ENCODE measurements at places on chromosomes 13 and 19.

DNA sequence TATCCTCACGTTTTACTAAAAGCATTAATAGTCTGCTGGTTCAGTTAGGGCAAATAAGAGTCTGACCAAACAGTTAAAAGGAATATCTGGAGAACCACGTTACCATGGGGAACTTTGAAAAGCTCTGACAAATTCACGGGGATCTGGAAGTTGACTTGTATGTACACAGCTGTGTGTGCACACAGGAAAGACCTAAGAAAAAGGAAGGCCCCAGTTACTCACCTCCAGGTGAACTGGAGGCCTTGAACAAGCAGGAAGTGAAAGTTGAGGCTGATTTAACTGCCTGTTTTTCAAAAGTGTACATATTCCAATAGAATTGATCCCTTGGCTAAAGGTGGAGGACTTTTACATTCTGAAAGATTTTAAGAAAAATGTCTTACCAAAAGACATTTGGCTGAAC lies 1891.6 kb upstream of the PCDH20 start:
- no peak for DNase-seq

DNA sequence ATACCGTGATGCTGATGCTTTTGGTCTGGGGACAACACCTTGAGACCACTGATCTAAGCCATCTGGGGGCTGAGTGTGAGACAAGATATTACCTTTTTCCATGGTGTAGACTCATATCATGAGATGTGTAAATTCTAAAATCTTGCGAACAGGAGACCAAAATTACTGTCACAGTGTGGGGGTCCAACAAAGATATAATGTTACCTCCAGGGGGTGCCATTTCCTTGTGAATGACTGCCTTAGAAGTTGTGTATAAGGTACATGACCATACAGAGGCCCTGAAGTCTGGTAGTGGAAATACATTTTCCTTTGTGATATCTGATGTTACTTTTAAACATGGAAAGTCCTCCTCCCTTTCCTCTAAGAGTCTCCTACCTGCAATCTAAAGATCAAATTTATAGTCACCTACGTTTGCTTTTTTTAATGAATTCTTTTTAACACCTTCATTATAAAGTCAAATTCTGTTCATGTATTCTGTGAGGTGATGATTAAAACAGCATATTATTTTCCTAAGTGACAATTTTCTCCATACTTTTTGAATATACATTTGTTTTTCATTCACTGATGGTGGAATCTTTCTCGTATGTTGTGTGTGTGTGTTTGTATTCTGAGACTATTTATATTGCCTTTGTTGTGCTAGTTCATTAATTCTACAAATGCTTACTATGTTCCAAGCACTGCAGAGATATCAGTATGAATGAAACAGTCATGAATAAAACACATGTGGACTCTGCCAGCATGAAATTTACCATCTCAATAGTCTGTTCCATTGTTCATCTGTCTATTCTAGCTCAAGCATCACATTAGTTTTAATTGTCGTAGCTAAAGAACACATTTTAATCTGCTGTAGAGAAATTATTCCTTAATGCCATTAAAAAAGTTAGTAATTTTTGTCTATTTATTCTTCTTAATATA lies 113.7 kb downstream of the RFC3 start:
- no peak for DNase-seq

DNA sequence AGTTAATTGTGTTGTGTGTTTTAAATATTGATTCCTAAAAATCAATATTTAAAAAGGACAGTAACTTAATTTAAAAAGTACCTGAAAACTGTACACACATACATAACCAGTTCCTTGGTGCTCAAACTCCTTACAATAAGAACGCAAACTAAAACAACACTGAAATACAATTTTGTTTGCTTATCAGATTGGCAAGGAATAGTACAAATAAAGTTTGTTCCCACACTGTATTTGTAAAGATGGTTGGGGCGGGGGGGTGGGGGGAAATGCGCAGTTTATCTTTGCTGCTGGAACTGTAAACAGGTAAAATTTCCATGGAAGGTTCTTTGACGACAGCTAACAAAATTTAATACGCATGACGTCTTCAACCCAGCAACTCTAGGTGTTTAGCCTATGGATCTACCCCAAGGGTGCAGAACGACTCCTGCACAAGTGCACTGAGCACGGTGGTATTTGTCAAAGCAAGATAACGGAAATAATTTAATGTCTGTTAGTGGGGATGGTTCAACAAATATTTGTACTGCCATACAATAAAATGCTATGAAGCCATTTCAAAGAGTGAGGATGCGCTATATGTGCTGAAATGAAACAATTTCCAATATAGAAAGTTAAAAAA lies 96.5 kb downstream of the ING1 start:
- DNase-seq = no peak

DNA sequence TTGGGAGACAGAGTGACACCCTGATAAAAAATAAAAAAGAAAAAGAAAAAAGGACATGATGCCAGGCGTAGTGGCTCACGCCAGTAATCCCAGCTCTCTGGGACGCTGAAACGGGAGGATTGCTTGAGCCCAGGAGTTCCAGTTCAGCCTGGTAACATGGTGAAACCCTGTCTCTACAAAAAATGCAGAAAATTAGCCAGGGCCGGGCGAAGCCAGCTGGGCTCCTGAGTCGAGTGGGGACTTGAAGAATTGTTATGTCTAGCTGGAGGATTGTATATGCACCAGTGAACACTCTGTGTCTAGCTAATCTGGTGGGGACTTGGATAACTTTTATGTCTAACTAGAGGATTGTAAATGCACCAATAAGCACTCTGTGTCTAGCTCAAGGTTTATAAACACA lies 32.3 kb downstream of the TMPRSS9 start:
- DNase-seq = no peak

DNA sequence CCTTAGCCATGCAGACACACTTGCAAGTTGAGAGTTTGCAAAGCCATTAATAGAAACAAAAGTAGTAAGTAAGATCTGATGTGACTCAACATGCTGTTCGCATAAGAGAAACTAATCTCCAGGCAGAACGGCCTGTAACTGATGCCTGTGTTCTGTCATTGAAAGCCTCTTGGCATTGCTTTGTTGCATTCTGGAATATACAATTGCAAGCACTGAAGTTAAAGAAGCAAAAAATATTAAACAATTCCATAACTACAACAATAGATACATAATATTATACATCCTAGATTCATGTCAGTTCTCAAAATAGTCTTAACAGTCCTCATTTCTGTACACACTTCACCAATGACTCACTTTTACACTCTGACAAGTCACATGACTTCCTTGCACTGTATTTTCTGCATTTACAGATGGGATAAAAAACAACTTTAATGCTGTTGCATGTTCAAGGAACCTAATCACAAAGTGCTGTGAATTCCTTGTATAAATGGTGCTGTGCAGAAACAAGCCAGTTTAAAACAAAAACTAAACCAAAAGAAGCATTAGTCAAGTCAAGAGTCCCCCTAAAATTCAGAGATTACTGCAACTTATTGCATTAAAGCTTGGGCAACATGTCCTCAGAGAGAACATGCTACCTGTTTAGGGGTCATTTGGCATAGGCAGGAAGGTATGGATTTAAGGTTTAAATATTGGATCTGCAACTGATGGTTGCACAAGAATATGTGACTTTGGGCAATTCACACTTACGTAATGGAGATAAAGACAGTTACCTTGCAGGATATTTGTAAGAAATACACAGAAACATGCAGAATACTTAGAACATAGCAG lies 79.5 kb upstream of the SERP2 start:
- DNase-seq = no peak

DNA sequence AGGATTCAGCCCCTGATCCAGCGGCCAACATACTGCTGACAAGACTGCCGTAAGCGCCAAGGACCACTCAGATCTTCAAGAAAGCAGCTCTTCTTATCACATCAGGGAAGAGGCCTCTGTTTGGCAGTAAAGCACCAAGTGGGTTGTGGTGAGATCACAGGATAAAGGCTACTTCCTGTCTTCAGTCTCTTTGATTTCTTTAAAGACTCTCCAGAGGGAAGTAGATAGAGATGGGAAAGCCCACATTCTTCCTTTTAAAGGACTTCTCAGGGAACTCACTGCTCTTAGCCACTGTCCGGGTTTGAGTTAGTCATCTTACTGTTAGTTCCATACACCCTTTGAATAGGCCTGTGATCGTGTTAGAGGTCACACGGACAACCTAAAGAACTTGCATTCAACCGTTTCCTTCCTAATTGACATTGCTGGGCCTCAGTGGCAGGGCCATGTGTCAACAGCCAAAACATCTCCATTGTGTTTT lies 47.2 kb upstream of the POMP start:
- no peak for DNase-seq

DNA sequence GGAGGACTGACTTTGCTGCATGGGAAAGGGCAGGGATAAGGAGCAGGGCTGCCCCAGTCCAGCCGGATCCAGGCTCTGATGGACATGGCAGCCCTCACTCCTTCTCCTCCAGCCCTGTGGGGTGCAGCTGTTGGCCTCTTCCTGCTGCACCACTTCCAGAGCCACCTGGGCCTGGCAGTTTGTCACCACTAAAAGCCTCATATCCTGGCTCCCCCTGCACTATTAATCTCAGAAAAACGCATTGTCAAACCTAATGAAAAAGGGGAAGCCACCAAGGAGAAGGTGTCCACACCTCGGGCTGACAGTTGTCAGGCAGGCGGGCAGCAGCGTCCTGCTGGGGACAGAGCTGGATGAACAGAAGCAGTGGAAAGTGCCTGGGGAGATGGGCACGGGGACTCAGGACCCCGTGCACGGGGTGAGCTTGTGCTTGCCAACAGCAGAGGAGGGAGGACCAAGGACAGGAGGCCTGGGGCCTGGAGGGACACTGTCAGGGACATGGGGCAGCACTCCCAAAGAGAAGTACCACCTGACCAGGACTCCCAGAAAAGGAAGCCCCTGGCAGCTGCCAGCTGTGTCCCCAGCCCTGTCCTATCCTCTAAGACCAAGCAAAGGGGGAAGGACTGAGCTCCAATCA lies 151.1 kb upstream of the TSHZ3 start:
- DNase-seq = no peak

DNA sequence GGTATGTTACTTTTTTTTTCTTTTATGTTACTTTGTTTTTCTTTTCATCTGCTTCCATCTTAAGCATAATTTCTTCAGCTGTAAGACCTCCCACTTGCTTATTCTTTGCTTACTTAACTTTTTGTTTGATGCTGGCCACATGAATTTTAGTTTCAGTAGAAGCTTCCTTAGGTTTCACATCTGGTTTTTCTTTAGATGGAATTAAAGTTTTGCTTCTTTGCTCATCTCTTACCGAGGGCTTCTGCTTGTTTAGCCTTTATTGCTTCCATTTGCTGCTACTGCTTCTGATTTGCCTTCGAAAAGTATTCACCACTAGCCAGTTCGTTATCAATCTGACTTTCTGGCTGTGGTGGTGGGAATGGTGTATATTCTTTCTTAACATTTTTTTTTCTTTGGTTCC lies 90.9 kb downstream of the GJA3 start:
- no peak for DNase-seq

GRCh38 chr13:51225029-51225428 lies 2.8 kb downstream of the FAM124A start:
- no peak for DNase-seq

GRCh38 chr19:3781603-3782002 lies 4.6 kb downstream of the MATK start:
- no peak for DNase-seq

GRCh38 chr13:70732611-70733010 lies 624.4 kb upstream of the KLHL1 start:
- DNase-seq = no peak

DNA sequence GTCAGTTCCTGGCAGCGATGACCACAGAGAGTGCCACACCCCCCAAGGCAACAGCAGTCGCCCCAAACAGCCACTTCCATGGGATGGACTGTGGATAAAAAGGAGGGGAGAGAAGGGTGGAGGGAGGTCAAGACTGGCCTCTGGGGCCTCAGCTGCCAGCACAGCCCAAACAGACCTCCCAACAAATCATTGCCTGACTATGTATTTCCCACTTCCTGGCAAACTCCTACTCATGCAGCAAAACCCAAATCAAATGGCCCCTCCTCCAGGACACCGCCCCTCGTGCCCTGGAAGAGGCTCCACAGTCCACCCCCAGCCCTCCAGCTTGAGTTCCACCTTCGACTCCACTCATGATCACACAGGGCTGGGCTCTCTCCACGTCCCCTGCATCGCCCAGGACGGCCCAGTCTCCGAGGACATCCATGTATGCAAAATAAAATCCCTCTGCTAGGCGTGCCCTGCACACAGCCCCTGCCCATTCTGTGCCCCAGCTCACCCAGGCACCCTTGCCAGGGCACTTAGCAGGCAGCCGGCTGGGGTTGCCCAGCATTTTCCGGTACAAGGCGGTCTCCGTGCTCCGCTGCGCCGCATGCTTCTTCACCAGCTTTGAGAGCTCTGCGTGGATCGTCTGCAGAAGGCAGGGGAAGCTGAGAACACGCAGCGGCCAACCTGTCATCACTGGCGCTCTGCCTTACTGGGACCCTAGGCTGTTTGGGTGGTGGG lies 10.5 kb upstream of the ELL start:
- DNase-seq = no peak

GRCh38 chr13:54750521-54750920 lies 1721.9 kb downstream of the OLFM4 start:
- no peak for DNase-seq

GRCh38 chr19:5032101-5032967 lies 63.4 kb downstream of the KDM4B start:
- no peak for DNase-seq

- no peak for DNase-seq
Measured at GRCh38 chr13:46297361-46297811, 85.7 kb downstream of the LRRC63 start.

GRCh38 chr13:73924607-73925006 lies 209.6 kb downstream of the KLF12 start:
- DNase-seq = no peak

DNA sequence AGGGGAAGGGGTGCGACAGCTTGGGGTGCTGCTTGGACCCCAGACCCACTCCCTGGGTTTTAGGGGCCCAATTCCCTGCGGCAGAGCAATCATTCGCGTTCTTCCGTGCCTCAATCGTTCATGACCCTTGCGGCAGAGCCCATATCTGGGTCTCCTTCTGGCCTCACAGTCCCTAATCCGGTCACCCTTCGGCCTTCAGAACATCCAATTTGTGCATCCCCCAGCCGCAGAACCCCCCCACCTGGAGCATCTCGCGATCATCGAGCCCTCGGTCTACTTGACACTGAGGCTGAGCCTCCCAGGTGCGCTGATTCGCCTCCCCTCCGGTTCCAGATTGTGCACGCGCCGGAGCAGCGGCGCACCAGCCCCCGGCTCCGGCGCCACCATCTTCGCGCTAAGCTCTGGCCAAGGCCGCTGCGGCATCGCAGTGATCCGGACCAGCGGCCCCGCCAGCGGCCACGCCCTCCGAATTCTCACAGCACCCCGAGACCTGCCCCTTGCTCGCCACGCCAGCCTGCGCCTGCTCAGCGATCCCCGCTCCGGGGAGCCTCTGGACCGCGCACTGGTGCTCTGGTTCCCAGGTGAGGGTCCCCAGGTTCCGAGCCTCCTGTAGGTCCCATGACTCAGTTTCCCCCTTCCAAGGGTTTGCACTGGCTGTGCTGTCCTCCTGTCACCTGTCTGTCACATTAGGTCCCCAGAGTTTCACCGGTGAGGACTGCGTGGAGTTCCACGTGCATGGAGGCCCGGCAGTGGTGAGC lies 501 bp downstream of the GTPBP3 start:
- DNase-seq = no peak

- DNase-seq = no peak
Measured at GRCh38 chr13:101917475-101917810, 465.0 kb downstream of the ITGBL1 start.

Measured in frontal cortex (tissue), 4 donors.